ENCODE measurements at places on chromosomes 1 and 21. TPM values are rescaled to one million over a fixed set of nuclear protein-coding genes. Genes with fewer than 3 reads are reported as not detected.

CBS gene
- 25.5 TPM for total RNA-seq

MMP23B gene
- total RNA-seq, result not detected

PRAMEF10 gene
- total RNA-seq, result not detected

GRCh38 chr1:48939828-48940227 is 163.1 kb upstream of the BEND5 start:
- DNase-seq, result no peak

DNA sequence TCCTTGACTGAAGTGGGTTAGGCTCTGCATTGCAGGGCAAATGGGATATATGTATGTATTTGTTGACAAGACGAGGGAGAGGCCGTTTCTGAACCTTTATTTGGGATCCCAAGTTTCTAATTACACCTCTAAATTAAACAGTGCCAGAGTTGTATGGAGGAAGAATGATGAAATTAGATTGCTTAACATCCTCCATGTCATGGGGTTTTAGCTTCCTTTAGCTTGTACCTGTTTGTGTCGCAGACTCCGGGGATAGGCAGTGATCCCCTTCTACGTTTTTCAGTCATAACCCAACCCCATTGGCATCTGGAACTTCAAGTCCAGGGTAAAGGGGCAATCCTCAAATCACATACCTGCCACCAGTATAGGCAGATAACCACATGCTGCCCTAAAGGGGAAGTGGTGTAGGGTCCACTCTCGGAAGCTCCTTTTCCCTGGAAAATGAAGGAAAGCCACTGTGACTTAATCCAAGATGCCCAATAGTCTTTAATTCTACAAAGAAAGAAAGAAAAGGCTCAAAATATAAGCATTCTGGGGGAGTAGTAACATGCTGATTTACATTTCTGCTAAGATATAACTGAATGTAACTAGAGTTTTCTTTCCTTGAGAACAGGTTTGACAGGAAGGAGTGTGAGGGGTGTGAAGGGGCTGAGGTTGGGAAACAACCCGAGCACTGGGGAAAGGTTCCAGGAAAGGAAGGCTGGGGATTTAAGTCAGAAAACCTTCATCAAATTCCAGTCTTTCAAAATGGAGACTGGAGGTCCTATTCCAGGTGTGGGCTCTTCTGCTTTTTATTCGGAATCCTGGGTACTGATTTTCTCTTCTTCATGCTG is 77.6 kb downstream of the RGL1 start:
- no peak for DNase-seq

DNA sequence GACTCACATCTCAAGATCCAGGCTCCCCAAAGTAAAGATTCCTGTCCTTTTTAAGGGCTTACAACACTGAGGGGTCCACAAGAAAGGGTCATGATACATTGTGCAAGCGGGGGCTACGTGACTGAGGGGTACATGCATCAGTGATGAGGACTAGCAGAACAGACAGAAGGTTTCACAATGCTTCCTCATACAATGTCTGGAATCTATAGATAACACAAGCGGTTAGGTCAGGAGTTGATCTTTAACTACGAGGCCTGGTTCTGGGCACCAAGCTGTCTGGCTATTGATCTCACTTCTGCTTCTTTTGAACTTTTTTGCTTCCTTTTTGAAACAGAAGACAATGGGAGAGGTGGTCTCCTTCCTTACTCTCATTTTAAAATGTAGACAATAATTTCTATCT is 718.6 kb downstream of the AMY1C start:
- DNase-seq, result no peak

- DNase-seq, result no peak
Observed at GRCh38 chr1:118254491-118255425, 69.7 kb upstream of the SPAG17 start.

- DNase-seq, result no peak
Observed at GRCh38 chr1:14677292-14677971, 78.9 kb downstream of the KAZN start.

DNA sequence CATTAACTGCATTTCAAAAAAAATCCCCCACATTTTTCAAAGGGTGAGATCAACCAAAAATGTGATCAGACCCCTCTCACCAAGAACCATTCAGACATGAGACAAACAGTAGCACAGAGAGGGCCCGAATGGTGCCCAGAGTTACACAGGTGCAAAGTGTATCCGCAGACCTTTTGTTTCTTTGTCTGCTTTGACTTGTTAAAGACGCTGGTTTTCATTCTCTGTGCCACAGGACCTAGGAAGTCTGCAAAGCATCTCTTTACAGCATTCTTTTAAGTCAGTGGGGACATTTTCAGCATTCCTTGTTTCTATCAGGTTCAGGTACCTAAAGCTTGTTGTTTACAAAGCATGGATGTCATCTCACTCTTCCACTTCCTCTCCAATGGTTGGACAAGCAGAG is 87.2 kb upstream of the MAP1LC3C start:
- no peak for DNase-seq

- DNase-seq, result no peak
Observed at GRCh38 chr1:88058205-88058604, 625.9 kb upstream of the PKN2 start.

GRCh38 chr1:111704240-111704639 is 35.0 kb downstream of the INKA2 start:
- no peak for DNase-seq

GRCh38 chr1:90198616-90199332 is 203.9 kb downstream of the ZNF326 start:
- no peak for DNase-seq

GRCh38 chr21:43372663-43373361 is 54.1 kb downstream of the SIK1 start:
- peak; percentile 39 for DNase-seq

DNA sequence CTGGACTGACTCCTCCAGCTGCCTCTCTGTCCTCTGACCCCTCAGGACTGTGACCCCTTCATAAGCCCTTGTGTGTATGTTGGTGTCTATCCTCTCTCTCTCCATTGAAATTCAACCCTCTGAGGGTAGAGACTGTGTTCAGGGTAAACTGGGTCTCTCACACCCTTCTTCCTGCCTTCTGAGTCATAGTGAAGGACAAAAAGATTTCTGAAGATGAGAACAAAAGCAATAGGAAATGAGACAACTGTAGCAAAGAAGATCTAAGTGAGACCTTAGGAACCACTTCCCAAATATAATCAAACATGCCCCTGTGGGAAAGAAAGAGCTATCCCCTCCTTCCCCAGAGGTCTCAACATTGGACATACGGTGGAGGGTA is 16.9 kb downstream of the NUAK2 start:
- DNase-seq, result peak; percentile 66
